Tibial nerve (tissue), 4 donors: ENCODE measurements at places on chromosomes 2 and 18.

- DNase-seq: no peak
Observed at GRCh38 chr18:13112982-13113381, 105.6 kb upstream of the LDLRAD4 start.

DNA sequence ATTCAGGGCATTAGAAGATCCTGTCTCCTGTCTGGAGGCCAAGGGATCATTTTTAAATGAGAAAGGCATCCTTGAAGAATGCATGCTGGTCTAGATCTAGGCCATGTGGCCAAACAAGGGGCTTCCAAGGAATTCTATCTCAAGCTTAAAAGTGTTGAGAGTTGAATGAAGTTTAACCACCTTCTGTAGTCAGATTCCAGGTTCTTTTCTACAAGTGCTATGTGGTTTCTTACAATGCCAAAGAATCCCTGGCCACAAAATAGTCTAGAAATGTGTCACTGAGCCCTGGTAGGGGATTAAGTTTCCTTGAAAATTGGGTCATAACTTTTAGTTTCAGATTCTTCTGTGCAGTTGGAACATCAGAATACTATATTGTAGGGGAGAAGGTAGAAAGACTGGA, 640.7 kb upstream of the ACVR2A start:
- no peak for DNase-seq

- DNase-seq: no peak
Observed at GRCh38 chr2:88011011-88011410, 5.3 kb downstream of the RNU2-63P start.

DNA sequence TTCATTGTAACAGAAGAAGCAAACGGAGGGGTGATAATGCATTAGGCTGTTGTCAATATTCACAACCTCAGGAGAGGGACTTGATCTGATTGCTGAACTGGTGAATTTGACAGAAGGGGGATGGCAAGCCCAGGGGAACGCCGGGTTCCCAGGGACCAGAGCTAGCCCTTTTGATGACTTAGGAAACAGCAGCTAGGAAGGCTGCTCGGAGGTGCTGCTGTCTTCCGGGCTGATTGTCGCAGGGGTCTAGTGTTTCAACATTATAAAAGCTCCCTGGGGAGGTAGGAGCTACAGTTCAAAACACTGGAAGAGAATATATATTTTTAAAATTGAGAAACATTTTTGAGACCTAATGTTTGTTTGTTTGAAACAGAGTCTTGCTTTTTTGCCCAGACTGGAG, 47.3 kb downstream of the CD8B2 start:
- DNase-seq: no peak

- no peak for DNase-seq
Observed at GRCh38 chr2:75428646-75429443, 131.9 kb downstream of the EVA1A start.

GRCh38 chr18:305003-305501, 37.2 kb upstream of the THOC1 start:
- DNase-seq: no peak

DNA sequence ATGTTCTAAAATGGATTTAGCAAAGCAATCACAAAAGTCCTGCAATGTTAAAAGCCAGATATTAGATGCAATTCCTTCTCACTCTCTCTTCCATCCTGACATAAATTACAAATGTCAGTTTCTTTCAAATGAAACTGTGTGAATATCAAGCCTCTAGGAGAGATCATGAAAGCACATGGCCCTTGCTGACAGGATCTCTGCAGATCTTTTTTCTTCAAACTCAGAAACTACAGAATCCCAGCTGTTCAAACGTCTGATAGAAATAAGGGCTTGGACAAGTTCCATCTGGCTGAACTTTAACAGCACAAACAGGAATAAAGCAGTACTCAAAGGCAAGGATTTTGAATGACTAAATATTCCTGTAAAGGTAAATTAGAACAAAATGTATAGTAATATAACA, 47.6 kb downstream of the PDE1A start:
- DNase-seq: no peak

DNA sequence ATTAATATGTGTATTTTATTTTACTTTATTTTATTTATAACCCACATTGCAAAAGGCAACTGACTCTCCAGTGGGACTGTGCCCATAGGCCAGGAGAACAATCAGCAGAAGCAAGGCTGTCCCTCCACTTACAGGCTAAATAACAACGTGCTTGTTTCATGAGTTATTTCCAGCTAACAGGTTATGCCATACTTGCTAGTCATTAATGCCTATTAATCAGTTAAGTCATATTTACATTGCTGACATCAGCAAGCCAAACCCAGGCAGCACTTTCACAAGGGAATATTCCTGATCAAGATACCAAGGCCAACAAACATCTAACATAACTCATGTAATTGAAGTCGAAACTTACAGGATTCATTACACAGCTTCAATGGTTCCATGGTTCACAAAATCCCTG, 92.1 kb downstream of the EN1 start:
- DNase-seq: no peak

DNA sequence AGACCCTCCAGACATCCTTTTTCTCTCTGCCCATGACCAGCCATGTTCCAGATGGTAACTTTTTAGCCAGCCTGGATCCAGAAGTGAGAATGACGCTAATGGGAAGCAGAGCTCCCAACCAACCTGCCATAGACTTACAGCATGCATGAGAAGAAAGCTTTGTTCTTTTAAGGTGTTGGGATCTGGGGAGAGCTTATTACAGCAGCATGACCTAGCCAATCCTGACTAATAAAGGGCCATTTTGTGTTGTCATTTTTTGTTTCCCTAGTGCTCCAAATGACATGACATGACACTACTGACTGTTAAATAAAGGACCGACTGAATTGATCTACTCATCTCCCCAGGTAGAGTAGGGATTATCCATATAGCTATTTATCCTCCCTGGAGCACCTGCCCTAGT, 5.2 kb upstream of the PRKCE start:
- no peak for DNase-seq

GRCh38 chr2:231535961-231536360, 5.7 kb upstream of the NMUR1 start:
- DNase-seq: no peak

GRCh38 chr2:64624108-64624610, 29.6 kb downstream of the SERTAD2 start:
- DNase-seq: no peak

- DNase-seq: no peak
Observed at GRCh38 chr2:231568098-231568784, 24.4 kb upstream of the TEX44 start.

- no peak for DNase-seq
Observed at GRCh38 chr2:149743842-149744448, 156.4 kb upstream of the MMADHC start.

GRCh38 chr2:43467891-43468290, 127.9 kb downstream of the THADA start:
- DNase-seq: no peak

DNA sequence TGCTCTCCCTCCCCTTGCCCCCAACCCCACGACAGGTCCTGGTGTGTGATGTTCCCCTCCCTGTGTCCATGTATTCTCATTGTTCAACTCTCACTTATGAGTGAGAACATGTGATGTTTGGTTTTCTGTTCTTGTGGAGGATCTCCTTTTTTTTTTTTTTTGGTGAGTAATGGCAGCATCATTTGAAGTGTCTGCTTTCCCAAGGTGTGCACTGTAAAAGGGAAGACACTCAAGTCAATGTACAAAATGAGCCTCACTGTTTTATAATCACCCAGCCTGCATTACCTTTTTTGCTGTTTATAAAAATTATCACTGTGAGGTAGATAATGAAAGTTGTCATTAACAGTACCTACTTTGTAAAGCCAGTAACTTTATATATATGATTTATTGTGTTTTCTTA, 56.9 kb downstream of the INSIG2 start:
- DNase-seq: no peak

- no peak for DNase-seq
Observed at GRCh38 chr2:12436935-12437561, 279.7 kb upstream of the TRIB2 start.

GRCh38 chr2:34096562-34097171, 497.6 kb upstream of the FAM98A start:
- DNase-seq: peak; percentile 54

- DNase-seq: no peak
Observed at GRCh38 chr2:225437319-225437718, 37.8 kb downstream of the NYAP2 start.

DNA sequence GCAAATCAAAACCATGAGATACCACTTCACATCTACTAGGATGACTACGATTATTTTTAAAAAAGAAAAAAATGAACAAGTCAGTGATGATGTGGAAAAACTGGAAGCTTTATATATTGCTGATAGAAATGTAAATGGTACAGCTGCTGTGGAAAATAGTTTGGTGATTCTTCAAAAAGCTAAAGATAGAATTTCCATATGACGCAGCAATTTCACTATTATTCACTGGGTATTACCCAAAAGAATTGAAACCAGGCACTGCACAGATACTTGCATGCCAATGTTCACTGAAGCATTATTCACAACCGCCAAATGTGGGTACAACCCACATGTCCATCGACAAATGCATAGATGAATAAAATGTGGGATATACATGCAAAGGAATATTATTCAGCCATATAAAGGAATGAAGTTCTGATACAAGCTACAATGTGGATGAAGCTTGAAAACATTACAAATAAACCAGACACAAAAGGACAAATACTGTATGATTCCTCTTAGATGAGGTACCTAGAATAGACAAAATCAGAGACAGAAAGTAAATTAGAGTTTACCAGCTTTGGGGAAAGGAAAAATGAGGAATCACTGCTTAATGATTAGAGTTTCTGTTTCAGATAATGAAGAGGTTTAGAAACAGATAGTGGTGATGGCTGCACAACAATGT, 11.1 kb downstream of the RTTN start:
- DNase-seq: no peak

- no peak for DNase-seq
Observed at GRCh38 chr18:64233851-64234250, 85.0 kb upstream of the LINC00305 start.

DNA sequence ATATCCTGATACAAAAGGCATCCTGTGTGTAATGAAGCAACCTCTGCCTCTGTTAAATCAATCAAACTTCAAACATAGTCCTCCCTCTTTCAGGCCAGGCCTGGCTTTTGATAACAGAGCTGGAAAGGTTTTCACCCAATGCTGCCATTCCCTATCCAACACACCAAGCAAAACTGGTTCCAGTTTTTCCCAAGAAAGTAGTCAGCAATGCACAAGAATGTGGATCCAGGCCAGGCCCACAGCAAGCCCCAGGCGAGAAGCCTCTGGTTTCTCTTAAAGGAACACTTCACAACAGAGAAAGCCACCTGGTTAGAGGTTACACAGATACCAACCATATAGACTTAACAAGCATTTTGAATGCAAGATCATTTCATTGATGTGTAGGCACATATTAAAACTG, 49.2 kb upstream of the CCDC150 start:
- DNase-seq: no peak

- no peak for DNase-seq
Observed at GRCh38 chr18:59870623-59871130, 29.1 kb upstream of the PMAIP1 start.

GRCh38 chr18:23664674-23665073, 2.0 kb upstream of the ANKRD29 start:
- DNase-seq: no peak

- DNase-seq: no peak
Observed at GRCh38 chr2:70280242-70280798, 13.2 kb downstream of the SNRPG start.

GRCh38 chr18:49023271-49023937, 72.6 kb upstream of the SMAD7 start:
- DNase-seq: no peak

GRCh38 chr18:58256316-58257080, 212.5 kb downstream of the NEDD4L start:
- no peak for DNase-seq

- DNase-seq: no peak
Observed at GRCh38 chr2:88129313-88129959, 1.6 kb upstream of the FABP1 start.

- DNase-seq: no peak
Observed at GRCh38 chr2:168091986-168092385, 155.4 kb downstream of the STK39 start.

DNA sequence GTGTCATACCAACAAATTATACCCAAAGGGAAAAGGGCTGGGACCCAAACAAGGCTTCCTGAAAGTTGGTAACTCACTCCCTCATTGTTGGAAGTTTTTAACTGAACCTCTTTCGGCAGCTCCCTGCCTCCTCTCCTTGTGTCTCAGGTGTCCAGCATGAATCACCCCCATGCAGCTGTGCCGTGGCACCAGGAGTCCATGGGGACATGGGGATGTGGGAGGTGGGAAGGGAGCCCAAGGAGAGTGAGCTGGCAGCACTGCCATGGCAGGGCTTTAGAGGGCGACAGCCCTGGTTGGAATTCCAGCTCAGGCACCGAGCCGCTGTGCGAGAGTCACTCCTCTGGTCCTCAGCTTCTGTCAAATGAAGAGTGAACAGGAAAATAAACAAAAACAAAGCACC, 12.5 kb upstream of the GYPC start:
- no peak for DNase-seq

DNA sequence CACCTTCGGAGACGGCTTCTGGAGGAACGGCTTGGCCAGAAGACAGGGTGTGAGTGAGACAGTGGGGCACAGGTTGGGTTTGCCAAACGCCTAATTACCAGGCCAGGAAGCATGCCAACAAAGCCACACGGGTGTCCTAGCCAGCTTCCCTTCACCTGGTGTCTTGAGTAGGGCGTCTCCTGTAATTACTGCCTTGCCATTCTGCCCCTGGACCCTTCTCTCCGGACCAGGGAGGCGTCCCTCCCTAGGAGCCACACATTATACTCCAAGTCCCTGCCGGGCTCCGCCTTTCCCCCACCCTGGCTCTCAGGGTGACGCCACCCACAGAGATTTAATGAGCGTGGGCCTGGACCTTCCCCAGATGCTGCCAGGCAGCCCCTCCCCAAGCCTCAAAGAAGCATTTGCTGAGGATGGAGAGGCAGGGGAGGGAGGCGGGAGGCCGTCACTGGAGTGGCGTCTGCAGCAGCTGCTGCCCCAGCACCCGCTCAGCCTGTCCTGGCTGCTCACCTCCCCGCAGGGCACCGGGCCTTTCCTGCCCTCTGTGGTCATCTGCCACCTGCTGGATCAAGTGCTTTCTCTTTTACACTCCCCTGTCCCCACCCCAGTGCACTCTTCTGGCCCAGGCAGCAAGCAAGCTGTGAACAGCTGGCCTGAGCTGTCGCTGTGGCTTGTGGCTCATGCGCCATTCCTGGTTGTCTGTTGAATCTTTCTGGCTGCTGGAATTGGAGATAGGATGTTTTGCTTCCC, 20.7 kb downstream of the FOSL2 start:
- DNase-seq: no peak

DNA sequence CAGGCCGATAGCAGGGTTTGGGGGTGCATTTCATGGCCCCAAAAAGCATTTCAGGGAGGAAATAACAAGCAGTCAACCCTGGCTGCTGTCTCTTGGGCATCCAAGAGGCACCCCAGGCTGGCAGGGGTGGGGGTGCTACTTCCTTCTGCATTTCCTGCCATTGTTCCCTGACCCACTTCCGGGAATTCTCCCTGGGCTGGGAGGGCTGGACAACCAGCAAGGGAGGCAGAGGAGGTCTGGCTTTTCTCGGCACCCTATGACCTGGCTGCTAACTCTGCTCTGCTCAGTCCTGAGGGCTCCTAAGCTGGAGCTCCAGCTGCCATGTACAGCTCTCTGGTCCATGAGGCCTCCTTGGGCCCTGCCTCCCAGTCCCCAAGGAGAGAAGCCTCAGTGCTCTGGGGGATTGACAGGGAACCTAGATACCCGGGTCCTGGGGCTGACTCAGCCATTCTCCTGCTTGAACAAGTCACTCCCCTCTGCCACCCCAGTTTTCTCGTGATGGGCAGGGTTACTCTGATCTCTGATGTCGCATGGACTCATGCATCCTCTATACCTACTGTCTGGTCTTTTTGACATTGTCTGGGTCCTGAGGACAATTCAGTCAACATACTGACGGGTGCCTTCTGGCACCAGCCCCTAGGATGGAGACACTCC, 47.2 kb downstream of the DYSF start:
- DNase-seq: no peak

GRCh38 chr2:197804758-197805714, 643 bp downstream of the PLCL1 start:
- DNase-seq: peak; percentile 44
